Lower lobe of right lung (tissue), 2 donors: ENCODE measurements at places on chromosomes 13 and 19. TPM values are rescaled to one million over a fixed set of nuclear protein-coding genes. Genes with fewer than 3 reads are reported as not detected.

OLFM4 gene
- total RNA-seq: not detected

NXNL1 gene
- not detected for total RNA-seq

KANK3 gene
- total RNA-seq: 49.0 TPM

MEIS3 gene
- 5.3 TPM for total RNA-seq

- no peak for DNase-seq
- H3K27ac ChIP-seq: no peak overlapping the region
- no peaks in the 10 kb centered on the region for H3K27me3 ChIP-seq
- no peaks in the 10 kb centered on the region for H3K36me3 ChIP-seq
- no peaks in the 10 kb centered on the region for H3K4me1 ChIP-seq
These were observed 56.7 kb downstream of the AKAP11 start for GRCh38 chr13:42328672-42329071.

- peaks cover 4% of the 10 kb centered on the region for H3K4me1 ChIP-seq
- no peaks in the 10 kb centered on the region for H3K27me3 ChIP-seq
- DNase-seq: no peak
- no peak overlapping the region for H3K27ac ChIP-seq
These were observed 133.9 kb downstream of the KL start for GRCh38 chr13:33150126-33150525.

GRCh38 chr19:36060430-36060829 lies 5.7 kb downstream of the WDR62 start:
- no peaks in the 10 kb centered on the region for H3K36me3 ChIP-seq
- peaks cover 5% of the 10 kb centered on the region for H3K4me1 ChIP-seq
- no peak overlapping the region for H3K27ac ChIP-seq
- no peaks in the 10 kb centered on the region for H3K27me3 ChIP-seq
- no peak overlapping the region for H3K4me3 ChIP-seq

DNA sequence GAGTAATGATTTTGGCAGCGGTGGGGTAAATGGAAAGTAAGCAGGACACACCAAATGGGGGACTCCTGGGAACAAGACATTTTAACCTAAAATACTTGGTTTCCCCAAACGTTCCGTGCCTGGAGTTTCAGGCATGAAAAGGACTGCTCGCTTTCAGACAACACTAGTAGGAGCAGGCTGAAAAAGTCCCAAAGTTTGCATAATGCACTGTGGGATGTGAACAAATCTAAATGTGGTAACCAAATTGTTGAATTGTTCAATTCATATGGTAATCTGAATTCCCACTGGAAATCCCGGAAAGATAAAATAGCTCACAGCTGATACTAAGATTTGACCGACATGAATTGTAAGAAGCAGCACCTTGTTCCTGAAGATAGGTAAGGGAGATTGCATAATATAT lies 467.2 kb upstream of the ARGLU1 start:
- no peak for DNase-seq
- no peak overlapping the region for H3K4me3 ChIP-seq
- no peak overlapping the region for H3K27ac ChIP-seq
- H3K4me1 ChIP-seq: no peaks in the 10 kb centered on the region
- no peaks in the 10 kb centered on the region for H3K27me3 ChIP-seq
- no peaks in the 10 kb centered on the region for H3K36me3 ChIP-seq

- no peak overlapping the region for H3K27ac ChIP-seq
- no peaks in the 10 kb centered on the region for H3K27me3 ChIP-seq
- H3K36me3 ChIP-seq: no peaks in the 10 kb centered on the region
- H3K4me3 ChIP-seq: no peak overlapping the region
- no peak for DNase-seq
These were observed 11.0 kb upstream of the CCL25 start for GRCh38 chr19:8041531-8041931.
